ENCODE measurements at places on chromosomes 4 and X. TPM values are rescaled to one million over a fixed set of nuclear protein-coding genes. Genes with fewer than 3 reads are reported as not detected.

The PITX2 gene
- total RNA-seq = 0.33 TPM

The GPM6B gene
- total RNA-seq = 16.8 TPM

The TRPC3 gene
- total RNA-seq = 0.78 TPM

The AFM gene
- total RNA-seq = not detected

The EPGN gene
- 92.6 TPM for total RNA-seq

The CDS1 gene
- total RNA-seq = 0.26 TPM

The GAGE13 gene
- not detected for total RNA-seq

The CSAG3 gene
- not detected for total RNA-seq

The INTS6L gene
- 3.6 TPM for total RNA-seq

The COL4A5 gene
- 267 TPM for total RNA-seq

The PALLD gene
- total RNA-seq = 175 TPM

The H2BW2 gene
- total RNA-seq = not detected

The SLC49A3 gene
- total RNA-seq = 3.4 TPM

The EMCN gene
- 3.6 TPM for total RNA-seq

The FGA gene
- not detected for total RNA-seq

The F11 gene
- not detected for total RNA-seq

The PLXNB3 gene
- total RNA-seq = 15.2 TPM

The TLR2 gene
- 0.07 TPM for total RNA-seq

The CNGA1 gene
- total RNA-seq = 4.5 TPM

The GPR34 gene
- total RNA-seq = 0.07 TPM

Measured in smooth muscle cell of the pulmonary artery (primary cell).